NCI-H2081 (cell line): ENCODE measurements at places on chromosomes 12 and 14.

- DNase-seq: no peak
Measured at GRCh38 chr14:101562659-101563351, 1.5 kb downstream of the DIO3 start.

DNA sequence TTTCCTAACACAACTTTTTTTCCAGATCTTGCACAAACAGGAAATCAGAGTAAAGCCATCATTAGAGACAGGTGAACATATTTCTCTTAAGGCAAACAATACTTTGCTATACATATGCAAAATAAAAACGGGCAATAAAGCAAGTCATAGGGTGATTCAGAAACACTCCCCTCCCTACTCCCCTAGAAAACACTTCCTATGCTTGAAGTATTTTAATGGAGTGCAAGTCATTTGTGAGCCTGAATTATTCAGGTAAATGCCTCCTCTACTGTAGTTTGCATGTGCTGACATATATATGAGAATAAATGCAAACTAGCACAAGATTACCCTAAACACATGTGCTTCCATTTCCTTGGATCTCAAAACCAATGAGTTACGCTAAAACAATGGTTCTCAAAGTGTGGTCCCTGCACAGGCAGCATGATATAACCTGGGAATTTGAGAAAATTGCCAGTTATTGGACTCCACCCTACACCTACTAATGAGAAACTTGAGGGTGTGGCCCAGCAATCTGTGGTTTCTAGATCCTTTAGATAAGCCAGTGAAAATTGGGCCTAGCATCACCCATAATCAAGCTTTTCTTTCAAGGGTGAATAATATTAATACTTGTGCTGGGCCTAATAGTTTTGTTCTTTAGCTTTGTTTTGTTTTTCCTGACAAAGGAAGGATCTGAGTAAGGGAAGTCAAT is 159.7 kb upstream of the BMP4 start:
- DNase-seq: no peak

- no peak for DNase-seq
Measured at GRCh38 chr14:50333014-50333509, 20.9 kb downstream of the DMAC2L start.

DNA sequence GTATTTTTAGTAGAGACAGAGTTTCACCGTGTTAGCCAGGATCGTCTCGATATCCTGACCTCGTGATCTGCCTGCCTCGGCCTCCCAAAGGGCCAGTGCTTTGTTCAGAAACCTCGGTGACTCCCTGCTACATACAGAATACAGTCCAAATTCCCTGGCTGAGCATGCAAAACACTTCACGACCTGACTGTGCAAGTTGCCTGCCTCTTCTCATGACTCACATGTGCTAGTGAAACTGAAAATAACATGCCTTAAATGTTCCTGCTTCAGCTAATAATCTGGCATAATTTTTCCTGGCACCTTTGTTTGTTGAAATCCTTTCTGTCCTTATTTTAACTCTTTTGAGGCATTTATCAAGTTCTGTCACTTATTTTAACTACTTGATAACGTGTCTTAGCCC is 8.2 kb downstream of the DMAC2L start:
- no peak for DNase-seq

GRCh38 chr14:68656452-68656851 is 136.4 kb downstream of the ZFP36L1 start:
- no peak for DNase-seq

DNA sequence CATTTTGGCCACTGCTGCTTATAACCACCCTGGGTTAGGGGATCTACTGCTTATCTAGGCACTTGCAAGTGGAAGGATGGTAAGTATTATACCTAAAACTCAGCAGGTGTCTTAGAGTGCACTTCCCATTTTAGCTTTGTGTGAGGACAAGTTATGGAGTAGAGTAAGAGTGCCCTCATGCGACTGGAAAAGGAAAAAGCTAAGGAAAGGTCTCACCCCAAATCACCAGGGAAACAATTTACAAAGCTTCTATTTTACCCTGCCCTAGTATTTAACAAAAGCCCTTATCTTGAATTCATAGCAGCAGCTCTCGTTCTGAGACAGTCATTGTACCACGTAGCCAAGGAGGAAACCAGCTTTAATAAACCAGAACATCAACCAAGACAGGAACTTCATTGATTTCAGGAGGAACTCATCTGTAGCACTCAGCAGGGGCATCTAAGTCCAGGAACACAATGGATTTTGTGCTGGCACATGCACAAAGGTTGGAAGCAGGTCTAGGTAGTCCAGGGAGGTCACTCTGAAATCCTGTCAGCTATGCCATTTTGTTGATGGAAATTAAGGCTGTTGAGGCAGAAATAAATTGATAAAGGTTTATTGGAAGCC is 2.9 kb downstream of the RDH12 start:
- DNase-seq: peak; percentile 58

DNA sequence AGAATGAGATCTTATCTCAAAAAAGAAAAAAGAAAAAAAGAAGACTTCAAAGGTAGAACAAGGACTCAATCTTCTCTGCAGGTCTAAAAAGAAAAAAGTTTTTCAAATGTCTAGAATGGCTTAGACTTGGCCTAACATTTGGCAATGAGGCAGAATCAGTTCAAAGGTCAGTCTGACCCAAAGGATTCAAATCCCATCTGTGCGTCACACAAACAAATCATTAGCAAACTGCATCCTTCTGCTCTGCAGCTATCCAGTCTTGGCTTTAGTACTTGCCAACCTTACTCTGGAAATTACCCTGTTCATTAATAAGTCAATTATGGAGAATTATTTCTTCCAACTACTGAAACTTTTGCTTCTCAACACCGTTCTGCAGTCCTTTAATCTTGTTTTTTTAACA is 3.1 kb downstream of the YAF2 start:
- no peak for DNase-seq

GRCh38 chr14:82080370-82080769 is 546.7 kb upstream of the SEL1L start:
- peak; percentile 47 for DNase-seq

- no peak for DNase-seq
Measured at GRCh38 chr12:21941506-21942376, 515 bp upstream of the ABCC9 start.

- DNase-seq: no peak
Measured at GRCh38 chr12:132144810-132145168, 532 bp downstream of the NOC4L start.
